ENCODE measurements at places on chromosomes 3 and 15.

- no peak for DNase-seq
Measured at GRCh38 chr15:61225614-61226013, 3.5 kb downstream of the RORA start.

- no peak for DNase-seq
Measured at GRCh38 chr3:56782906-56783305, 18.8 kb downstream of the ARHGEF3 start.

DNA sequence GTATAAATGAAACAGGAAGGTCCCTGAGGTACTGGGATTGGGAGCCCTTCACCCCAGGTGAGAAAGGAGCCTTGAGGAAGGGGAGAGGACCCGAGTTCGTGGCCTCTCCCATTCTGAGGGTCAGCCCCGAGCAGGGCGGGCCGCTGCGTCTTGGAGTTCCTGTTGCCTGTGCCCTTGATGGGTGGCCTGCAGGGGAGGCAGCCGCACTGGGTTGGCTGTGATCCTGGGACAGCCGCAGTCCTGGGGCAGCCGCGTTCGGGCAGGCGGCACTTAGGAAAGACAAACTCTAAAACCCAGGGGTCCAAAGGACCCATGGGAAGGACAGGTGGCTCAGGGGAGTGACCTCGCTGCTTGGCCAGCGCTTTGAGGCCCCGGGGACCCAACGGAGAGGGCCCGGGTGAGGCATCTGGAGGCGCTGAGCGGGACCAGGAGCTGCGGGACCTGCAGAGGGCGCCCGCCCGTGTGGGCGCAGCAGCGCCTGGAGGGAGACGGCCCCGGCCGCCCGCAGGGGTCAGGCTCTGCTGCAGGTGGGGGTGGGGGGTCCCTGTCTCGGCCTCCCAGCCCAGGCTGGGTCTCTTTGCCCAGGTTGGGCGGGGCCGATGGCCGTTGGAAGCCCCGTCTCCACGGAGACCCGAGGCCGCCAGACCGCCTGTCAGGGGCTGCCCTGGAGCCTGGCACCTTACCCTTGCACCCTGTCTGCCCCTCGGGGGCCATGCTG lies 65.1 kb downstream of the HMCES start:
- DNase-seq: peak; percentile 41

- no peak for DNase-seq
Measured at GRCh38 chr3:129687586-129688125, 81.2 kb upstream of the PLXND1 start.

DNA sequence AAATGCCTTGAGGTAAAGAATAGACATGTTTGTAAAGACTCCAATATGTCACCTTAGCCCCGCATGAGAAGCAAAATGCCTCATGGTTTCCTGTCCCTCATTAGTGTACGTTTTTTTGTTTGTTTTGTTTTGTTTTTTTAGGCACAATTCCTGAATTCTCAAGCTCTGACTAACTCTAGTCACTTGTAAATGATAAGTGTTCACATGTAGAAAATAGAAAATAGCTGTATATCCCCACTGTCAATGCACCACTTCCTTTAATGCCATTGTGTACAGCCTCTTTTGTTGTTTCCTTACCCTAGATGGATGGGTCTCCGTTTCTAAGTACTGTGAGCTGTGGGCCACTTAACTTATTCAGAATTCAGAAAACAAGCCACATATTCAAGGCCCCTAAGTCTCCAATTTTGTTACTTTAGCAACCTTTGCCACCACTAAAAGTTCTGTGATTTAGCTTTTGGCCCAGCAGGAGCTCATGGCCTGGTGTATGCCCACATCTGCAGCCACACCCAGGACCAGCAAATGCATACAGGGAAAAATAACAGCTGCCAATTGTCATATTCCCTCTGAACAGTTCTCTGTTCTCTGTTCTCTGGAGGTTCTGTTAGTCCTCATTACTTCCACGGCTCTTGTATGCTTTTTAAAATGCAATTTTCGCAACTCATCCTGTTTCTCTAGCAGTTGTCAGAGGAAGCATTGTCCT lies 655.5 kb downstream of the GBE1 start:
- no peak for DNase-seq

- DNase-seq: no peak
Measured at GRCh38 chr3:187107989-187108388, 31.3 kb downstream of the RPL39L start.

DNA sequence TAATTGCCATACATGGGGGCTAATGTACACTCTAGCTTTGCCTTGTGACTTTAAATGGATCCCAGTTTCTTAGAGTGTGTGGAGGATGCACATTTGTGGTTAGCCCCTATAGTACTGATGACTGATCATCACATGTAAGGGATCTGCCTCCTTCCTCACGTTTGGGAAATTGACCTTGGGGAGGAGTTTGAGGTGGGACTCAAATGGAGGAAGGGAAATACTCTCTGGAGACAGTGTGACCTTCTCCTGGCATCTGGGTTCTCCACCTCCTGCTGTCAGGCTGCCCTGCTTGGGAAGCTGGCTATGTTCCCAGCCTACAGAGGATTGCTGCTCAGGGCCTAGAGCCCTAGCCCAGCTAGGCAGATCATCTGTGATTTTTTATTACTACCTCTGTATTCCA lies 48.7 kb downstream of the PPM1L start:
- no peak for DNase-seq

GRCh38 chr3:94121161-94121560 lies 58.3 kb downstream of the NSUN3 start:
- no peak for DNase-seq

GRCh38 chr3:127366383-127366782 lies 78.5 kb upstream of the PRR20G start:
- DNase-seq: peak; percentile 46

GRCh38 chr3:194304186-194304917 lies 46.8 kb downstream of the CPN2 start:
- no peak for DNase-seq

GRCh38 chr3:129967761-129968160 lies 6.8 kb upstream of the TRH start:
- DNase-seq: no peak

DNA sequence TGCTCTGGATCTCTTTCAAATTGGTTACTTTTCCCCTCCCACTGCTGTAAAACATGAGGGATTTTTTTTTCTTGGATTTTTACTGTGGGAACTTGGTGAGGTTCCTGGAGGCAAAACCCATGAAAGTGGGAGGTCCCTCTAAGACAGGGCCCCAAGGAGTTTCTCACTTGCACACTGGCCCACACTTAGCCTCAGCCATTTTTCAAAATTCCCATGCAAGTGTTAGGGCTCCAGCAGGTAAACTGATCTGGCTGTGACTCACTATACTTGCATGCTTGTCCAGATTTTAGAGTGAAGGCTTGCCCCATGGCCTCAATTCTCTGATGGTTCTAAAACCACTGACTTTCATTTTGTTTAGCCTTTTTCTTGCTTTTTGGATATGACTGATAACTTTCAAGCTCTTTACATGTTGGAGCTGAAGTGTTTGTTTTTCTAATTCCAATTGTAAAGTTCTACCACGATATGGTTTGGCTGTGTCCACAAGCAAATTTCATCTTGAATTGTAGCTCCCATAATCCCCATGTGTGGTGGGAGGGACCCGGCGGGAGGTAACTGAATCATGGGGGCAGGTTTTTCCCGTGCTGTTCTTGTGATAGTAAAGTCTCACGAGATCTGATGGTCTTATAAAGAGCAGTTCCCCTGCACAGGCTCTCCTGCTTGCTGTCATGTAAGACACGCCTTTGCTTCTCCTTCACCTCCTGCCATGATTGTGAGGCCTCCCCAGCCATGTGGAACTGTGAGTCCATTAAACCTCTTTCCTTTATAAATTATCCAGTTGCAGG lies 37.7 kb downstream of the MCCC1 start:
- no peak for DNase-seq

GRCh38 chr3:41018855-41019254 lies 180.4 kb upstream of the CTNNB1 start:
- DNase-seq: no peak

DNA sequence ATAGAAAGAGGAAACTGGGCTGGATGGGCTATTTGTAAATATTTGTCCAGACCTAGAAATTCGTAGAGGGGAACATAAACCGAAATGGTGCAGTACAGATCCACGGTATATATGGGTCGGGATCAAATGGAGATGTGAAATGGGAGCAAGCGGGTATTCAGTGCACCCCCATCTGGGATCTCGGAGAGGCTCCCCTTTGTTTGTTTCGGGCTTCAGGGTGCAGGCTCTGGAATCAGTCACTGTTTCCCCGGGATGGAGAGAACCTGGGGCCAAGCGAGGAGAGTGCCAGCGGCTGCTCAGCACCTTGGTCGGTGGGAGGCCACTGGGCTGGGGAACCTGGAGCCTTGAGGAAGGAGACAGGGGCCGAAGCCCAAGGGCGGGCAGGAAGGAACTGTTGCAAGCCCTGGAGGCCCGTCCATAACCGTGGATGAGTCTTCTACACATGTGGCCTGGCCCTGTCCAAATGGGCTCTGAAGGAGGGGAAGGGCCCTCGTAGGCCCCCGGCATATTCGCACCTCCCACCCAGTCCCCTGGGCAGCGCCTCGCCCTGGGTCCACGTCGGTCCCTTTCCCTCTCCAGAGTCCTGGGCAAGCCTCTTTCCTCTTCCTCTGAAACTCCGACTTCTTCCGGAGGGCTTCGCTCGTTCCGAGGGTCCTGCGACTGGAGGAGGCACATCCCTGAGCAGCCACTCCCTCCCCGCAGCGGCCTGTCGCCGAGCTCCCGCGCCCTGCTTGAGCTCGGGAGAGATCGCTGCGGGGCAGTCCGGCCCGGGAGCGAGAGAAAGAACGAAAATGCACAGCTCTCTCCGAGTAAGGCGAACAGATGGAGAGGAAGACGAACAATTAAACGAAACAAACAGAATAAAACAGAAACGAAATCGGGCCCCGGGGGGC lies 3.0 kb downstream of the ISL2 start:
- peak; percentile 49 for DNase-seq

- DNase-seq: no peak
Measured at GRCh38 chr3:38555149-38555840, 59.2 kb downstream of the EXOG start.

- DNase-seq: no peak
Measured at GRCh38 chr3:62084558-62084957, 288.8 kb downstream of the FEZF2 start.

DNA sequence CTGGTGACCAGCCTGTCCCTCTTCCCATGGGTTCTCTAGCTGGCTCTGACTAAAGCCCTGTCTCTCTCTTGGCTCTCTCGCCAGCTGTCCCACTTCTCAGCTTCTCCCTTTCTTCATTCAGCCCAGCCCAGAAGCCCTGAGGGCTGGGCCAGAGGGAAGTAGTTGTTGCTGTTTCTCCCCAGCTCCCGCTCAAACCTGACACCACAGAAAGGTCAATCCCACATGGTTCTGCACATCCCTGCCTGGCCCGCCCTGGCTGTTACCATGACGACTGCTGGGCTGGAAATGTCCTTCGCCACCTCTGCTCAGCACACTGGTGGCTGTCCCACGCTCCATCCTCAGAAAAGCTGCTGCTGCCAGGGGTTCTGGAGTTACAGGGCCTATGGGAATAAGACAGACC lies 25.9 kb downstream of the CCDC32 start:
- peak; percentile 18 for DNase-seq

DNA sequence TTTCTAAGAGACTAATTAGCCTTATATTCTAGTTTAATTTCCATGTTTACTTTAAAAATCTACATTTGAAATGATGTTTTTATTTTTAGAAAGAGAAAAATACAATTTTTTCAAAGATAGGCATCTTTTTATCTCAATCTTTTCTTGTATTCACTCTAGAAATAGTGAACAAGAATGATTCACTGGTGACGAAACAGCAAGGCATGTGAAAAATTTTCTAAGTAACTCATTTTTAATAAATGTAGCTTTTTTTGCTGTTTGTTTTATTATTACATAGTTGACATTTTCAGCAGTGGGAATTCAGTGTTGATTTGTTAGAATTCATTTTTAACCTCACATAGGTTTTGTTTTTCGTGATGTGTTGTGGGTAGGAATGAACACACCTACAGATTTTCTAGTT lies 1226.4 kb downstream of the NSUN3 start:
- no peak for DNase-seq

DNA sequence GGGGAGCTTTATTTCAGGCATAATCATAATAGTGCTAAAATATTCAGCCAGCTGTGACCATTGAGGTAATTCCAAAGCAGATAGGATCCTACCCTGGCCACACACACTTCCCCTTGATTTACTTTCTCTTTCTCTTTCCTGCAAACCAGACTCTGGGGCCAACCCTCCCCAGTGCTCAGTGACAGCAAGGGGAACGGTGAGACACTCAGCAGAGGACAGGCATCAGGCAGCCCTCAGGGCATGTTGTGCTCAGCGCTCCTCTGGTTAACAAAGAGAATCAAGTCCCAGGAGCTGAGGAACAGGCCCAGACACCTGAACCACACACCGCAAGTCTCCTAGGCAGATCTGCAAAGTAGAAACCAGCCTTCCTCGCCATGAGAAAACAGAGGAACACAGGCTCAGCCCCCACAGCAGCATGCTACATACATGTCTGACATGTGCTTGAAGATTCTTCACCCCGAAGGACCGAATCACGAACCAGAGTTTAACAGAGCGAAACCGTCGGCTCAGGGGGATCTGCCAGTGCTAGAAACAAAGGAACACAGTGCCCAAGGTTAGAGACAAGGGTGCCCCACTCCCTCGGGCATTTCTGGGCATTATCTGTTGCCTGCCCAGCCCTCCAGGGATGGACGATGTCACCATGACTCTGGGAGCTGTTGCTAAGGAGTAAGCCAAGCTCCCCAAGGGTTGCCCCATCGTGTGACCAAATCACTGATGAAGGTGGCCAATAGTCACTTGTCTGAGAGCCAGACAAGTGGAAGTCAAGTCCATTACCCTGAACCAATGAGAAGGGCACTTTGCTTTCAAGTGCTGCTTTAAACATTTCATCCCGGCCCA lies 17.5 kb downstream of the HDC start:
- DNase-seq: no peak

- no peak for DNase-seq
Measured at GRCh38 chr3:186510374-186511079, 33.7 kb downstream of the CRYGS start.

DNA sequence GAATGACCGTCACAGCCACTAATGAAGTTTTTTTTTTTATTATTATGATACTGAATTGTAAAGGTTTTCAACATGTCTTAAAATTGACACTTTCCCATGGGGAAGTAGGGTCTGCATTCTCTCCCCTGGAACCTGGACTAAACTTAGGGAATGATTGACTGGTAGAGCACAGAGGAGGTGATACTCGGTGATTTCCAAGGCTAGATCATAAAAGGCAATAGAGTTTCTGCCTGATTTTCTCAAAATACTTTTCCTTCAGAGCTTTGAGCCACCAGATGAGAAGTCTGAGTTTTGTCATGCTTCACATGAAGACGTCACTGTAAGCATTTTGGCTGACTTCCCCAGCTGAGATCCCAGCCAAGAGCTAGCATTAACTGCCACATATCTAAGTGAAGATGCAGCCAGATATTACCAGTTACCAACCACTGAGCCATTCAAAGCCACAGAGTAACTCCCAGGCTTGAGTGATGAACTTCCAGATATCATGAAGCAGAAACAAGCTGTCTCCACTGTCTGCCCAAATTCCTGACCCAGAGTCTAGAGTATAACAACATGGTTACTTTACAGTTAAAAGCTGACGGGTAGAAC lies 105.8 kb downstream of the LSAMP start:
- DNase-seq: peak; percentile 98

- DNase-seq: no peak
Measured at GRCh38 chr3:185153861-185154629, 1.2 kb upstream of the C3orf70 start.
